ENCODE measurements at places on chromosomes 6 and 20.

- no peak for DNase-seq
Observed at GRCh38 chr6:140045116-140045515, 670.7 kb upstream of the CITED2 start.

- no peak for DNase-seq
Observed at GRCh38 chr6:126077810-126078776, 91.8 kb downstream of the TRMT11 start.

DNA sequence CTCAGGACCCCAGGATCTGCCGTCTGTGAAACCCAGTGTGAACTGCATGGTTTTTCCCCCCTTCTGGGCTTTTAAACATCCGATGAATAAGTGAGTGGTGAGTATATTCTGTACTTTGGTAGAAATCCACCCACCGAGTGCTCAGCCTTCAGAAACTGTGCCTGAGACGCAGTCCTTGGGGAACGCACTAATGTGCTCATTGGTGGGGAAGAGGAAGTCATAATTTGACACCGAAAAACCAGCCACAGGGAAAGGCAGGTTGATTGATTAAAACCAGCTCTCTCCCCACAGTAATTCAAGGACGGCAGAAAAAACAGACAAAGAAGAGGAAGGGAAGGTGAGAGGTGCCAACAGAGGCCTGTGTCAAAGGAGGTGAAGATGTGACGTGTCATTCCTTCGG is 21.7 kb downstream of the EDN3 start:
- no peak for DNase-seq

- no peak for DNase-seq
Observed at GRCh38 chr20:45993197-45993951, 15.3 kb upstream of the MMP9 start.

GRCh38 chr20:33673410-33674293 is 576 bp downstream of the NECAB3 start:
- no peak for DNase-seq

- no peak for DNase-seq
Observed at GRCh38 chr6:51513891-51514747, 573.3 kb downstream of the PKHD1 start.

GRCh38 chr6:72952808-72953630 is 272.3 kb downstream of the KHDC1L start:
- DNase-seq = no peak

- no peak for DNase-seq
Observed at GRCh38 chr6:3443221-3443515, 13.7 kb downstream of the SLC22A23 start.

- peak; percentile 90 for DNase-seq
Observed at GRCh38 chr6:129490521-129491255, 219.3 kb downstream of the ARHGAP18 start.

All from activated CD4-positive, alpha-beta T cell treated with anti-CD3 and anti-CD28 coated beads, Interleukin-2, Interleukin-4, amounts not matched to agents 100 ng/mL and 50 ng/mL, durations not matched to agents 16 hours and 8 hours (primary cell).